ENCODE measurements at places on chromosomes 13 and 19. TPM values are rescaled to one million over a fixed set of nuclear protein-coding genes. Genes with fewer than 3 reads are reported as not detected.

MCEMP1 gene
- 0.11 TPM for polyA plus RNA-seq

VMAC gene
- polyA plus RNA-seq: 1.2 TPM

- DNase-seq: no peak
These were observed 303.9 kb downstream of the FOXO1 start for GRCh38 chr13:40362502-40362901.

- DNase-seq: no peak
These were observed 16.8 kb upstream of the CPB2 start for GRCh38 chr13:46121597-46122163.

TLE6 gene
- polyA plus RNA-seq: 0.91 TPM

GRCh38 chr13:27449081-27449603 is 1.2 kb downstream of the MTIF3 start:
- peak; percentile 29 for DNase-seq

GRCh38 chr19:22945560-22945959 is 57.4 kb downstream of the ZNF728 start:
- no peak for DNase-seq

ASPDH gene
- polyA plus RNA-seq: not detected

- peak; percentile 41 for DNase-seq
These were observed 26.9 kb downstream of the SIPA1L3 start for GRCh38 chr19:37933937-37934358.

DNA sequence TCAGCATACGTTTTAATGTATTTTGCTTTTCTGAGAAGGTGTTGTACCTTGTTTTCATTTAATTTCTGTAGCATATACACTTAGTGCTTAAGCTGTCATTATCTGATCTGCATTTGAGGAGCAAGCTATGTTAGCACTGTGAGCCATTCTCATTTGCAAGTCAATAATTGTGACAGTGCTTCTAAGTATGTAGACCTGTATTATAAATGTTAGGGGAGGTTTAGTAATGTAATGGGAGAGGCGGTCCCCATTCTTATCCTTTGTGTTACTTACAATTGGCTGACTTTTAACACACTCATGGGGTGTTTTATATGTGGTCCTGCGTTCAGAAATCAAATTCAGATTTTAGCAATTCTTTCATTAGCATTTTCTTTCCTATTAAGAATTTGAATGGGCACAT is 90.2 kb downstream of the GPC6 start:
- DNase-seq: no peak

FPR3 gene
- polyA plus RNA-seq: not detected

DNA sequence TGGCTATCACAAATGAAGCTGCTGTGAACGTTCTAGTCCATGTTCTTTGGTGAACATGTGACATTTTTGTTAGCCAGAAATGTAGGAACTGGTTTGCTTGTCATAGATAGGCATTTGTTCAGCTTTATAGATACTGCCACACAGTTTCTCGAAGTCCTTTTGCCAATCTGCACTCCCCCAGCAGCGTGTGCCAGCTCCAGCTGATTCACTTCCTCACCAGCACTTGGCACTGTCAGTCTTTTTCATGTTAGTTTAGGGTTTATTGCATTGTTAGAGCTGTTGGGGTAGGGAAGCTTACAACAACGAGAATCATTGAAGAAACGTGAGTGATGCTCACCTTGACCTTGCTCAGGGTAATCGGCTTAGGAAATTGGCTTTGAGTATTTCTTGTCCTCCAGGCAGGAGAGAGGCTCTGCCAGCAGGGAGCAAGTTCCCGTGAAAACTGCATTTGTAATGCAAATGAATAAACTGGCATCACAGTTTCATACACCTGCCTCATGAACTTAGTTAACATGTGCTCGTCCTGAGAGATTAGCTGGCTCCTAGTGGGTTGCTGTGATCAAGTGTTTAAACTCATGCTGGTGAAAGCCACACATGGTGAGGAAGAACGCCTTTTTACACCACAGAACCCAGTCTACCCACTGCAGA is 83.9 kb downstream of the ING1 start:
- no peak for DNase-seq

ZNF415 gene
- polyA plus RNA-seq: 1.3 TPM

GRCh38 chr19:4472174-4472974 is at the start of gene HDGFL2:
Gene HDGFL2, plus strand, starts transcription at chr19:4472297. Its CDS starts 54 bp downstream, at chr19:4472351.
- DNase-seq: no peak

GRCh38 chr13:66933994-66934393 is 296.1 kb downstream of the PCDH9 start:
- DNase-seq: peak; percentile 97

TBXA2R gene
- polyA plus RNA-seq: 0.07 TPM

DNA sequence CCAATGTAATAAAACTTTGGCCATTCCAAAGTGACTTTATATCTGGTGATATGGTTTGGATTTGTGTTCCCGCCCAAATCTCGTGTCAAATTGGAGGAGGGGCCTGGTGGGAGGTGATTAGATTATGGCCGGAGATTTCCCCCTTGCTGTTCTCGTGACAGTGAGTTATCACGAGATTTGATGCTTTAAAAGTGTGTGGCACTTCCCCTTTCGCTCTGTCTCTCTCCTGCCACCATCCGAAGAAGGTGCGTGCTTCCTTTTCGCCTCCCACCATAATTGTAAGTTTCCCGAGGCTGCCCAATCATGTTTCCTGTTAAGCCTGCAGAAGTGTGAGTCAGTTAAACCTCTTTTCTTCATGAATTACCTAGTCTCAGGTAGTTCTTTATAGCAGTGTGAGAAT is 9.3 kb upstream of the NALCN start:
- DNase-seq: no peak

DNA sequence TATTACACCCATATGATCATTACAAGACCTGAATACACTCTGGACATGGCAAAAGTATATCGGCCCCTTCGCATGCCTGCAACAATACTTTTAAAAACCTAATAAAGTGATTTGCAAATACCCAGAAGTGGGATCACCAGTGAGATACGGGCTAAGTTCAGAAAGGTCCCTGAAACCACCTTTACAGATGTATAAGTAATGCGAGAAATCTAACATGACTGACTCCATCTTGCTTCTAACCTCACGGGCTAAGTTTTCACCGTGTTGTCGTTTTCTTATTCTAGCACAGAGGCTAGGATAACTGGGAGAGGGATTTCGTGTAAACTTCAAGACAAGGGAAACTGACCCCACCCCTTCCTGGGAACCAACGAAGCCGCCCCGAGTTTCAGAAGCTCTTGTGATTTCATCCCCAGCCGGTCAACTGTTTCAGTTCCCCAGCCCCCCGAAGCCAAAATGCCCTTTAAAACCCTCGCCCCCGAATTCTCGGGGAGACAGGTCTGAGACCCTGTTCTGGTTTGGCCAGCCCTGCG is 703 bp downstream of the NEK3 start:
- peak; percentile 16 for DNase-seq

DNA sequence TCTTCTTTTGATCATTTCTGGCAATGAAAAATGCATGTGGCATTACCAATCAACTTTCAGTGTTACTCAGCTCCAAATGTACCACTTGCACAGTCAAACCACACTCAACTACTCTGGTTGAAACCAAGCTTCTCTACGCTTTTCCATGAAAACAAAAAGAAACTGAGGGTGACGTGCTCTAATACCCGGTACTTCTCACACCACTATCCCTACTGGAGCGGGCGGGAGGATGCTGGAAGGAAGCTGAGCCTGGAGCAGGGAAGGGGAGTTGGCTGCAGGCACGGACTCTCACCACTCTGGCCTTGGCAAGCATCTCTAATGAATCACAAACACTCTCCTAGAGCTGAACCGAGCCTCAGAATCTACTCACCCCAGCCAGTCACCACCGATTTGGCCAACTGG is 48.2 kb downstream of the STK24 start:
- no peak for DNase-seq

GRCh38 chr13:41751277-41751676 is 209.6 kb downstream of the VWA8 start:
- no peak for DNase-seq

DNA sequence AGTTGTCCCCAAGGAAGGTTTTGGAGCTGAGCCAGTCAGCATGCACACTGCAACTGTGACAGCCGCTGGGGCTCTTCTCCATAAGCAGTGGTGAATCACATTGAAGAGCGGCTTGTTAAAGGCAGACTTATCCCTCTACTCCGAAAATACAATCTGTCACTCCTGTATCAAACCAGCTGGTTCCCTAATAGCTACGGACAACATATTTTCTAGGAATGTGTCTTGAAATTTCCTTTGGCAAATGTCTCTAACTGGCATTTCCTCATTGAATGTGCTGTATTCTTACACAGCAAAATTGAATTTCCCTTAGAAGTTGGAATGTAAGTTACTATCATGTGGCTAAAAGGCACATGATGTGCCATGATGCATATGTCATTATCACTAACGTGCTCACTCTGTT is 104.0 kb upstream of the GPR12 start:
- no peak for DNase-seq

- DNase-seq: no peak
These were observed 1292.9 kb downstream of the PCDH9 start for GRCh38 chr13:65937251-65937650.

S1PR5 gene
- polyA plus RNA-seq: 4.0 TPM

OR4F17 gene
- not detected for polyA plus RNA-seq

CYP2A7 gene
- not detected for polyA plus RNA-seq

DNA sequence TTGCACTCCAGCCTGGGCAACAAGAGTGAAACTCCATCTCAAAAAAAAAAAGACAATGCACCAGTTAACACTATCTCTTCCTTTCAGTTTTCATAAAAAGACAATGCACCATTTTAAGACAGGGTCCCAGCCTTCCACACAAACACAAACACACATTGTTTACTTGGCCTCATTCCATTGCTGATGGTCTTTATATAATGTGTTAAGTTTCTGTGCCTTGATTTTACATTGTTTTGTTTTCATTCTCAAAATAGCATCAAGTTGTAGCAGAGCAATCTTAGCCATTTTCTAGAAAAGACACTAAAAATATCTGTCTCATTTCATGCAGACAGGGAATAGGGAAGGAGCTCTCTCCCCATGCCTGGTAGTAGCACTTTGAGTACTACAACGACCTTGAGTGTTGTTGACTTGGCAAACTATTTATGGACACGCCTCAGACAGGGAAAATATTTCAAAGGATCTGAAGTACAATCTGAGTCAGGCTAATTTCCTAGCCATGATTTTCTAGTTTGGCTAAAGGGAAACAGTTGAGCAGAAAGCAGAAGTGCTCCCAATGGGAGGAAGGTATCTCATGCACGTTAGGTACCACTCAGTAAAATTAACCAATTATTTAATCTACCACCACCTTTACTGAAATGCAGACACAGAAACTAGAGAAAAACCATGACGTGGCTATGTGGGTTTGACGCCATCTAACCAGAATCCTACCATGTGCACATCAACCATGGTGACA is 120.6 kb downstream of the ABCC4 start:
- DNase-seq: no peak

GRCh38 chr13:80562433-80563156 is 221.7 kb upstream of the SPRY2 start:
- no peak for DNase-seq

- DNase-seq: no peak
These were observed 9.6 kb downstream of the GJB6 start for GRCh38 chr13:20222553-20222952.

- no peak for DNase-seq
These were observed 610.9 kb upstream of the PCDH9 start for GRCh38 chr13:67841071-67841470.

DNA sequence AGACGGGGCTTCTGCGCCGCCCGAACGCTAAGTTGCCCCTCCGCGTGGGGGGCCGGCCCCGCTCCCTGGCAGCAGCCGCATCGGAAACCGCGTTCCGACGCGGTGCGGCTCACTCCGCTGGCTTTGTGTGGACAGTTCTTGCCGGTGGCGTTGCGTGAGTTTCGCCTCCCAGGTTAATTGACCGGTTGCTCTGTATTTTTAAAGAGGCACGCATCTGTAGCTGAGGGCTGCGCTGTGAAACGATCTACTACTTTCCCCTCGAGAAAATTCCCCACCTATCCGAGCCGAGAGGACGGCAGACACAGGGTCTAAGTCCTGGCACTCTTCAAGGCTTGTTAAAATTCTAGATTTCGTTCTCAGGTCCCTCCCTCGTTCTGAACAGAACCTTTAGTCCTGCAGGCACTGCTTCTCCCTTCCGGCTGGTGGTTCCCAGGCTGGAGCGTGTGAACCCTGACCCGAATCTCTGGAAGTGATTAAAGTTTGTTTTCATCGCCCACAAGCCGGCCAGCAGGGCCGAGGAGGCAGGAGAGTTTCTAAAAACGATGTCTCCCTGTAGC is 933 bp downstream of the ARHGEF7 start:
- no peak for DNase-seq

DNA sequence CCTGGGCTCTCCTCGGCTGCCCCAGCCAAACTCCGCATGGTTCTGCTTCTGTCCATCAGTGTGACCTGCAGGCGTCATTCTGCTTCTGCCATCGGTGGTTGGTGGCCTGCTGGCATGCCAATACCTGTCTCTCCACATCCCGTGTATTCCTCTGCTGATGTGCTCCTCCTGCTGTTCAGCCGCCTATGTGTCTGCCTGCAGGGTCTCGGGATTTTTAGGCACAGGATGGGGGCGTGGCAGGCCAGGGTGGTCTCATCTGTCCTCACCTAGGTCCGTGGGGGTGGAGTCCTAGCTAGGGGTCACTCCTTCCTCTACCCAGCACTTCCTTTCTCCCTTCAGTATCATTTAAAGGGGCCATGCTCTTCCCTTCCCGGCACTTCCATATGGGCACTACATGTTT is 33.0 kb upstream of the SGCG start:
- no peak for DNase-seq

- DNase-seq: no peak
These were observed 769.6 kb downstream of the UQCRFS1 start for GRCh38 chr19:28443361-28443760.

- DNase-seq: peak; percentile 55
These were observed 56.6 kb downstream of the COL4A1 start for GRCh38 chr13:110250258-110250891.

PALM gene
- not detected for polyA plus RNA-seq

- DNase-seq: no peak
These were observed 8.1 kb downstream of the RPS9 start for GRCh38 chr19:54208784-54209057.

DNA sequence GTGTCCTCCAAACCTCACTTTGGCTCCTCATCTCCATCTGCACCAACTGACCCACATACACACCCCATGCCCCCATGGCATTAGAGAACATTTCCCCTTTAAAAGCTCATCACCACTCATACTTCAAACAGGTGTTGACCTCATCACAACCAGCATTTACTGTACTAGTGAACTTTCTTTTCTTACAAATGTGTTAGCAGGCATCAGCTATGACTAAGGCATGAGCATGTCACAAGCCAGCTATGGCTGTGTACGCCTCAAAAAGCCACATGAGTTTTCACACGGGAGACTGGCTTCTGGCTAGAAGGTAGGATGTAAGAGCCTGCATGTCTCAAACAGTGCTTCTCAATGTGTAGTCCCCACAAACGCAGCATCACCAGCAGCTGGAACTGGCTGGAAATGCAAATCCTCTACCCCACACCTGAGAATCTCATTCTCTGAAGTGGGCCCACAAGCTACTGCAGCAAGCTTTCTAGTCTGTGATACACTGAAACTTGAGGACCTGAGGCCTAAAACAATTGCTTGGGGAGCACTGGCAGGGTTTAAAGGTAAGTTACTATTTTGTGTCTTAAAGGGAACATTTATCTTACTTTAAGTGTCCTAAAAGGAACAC is 66.8 kb downstream of the TUBGCP3 start:
- DNase-seq: no peak

DNA sequence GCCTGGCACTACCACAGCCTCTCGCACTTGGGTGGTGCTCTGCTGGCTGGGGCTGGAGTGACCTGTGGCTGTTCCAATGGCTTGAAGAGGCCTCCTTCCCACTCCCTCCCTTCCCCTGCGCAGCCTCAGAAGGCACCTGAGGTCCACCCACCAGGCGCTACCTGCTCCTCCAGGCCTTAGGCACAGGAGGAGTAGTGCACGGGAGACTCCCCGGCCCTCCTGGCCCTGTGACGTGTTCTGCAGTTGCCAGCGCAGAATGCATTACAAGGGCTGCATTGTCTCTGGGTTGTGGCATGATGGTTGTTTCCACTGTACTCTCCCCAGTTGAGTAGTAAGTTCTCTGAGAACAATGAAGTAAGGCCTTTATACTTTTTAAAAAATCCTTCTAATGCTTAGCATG is 128.6 kb downstream of the TEX29 start:
- DNase-seq: peak; percentile 1

Measured in mammary epithelial cell (primary cell).